ENCODE measurements at places on chromosomes 5 and 9. TPM values are rescaled to one million over a fixed set of nuclear protein-coding genes. Genes with fewer than 3 reads are reported as not detected.

DNA sequence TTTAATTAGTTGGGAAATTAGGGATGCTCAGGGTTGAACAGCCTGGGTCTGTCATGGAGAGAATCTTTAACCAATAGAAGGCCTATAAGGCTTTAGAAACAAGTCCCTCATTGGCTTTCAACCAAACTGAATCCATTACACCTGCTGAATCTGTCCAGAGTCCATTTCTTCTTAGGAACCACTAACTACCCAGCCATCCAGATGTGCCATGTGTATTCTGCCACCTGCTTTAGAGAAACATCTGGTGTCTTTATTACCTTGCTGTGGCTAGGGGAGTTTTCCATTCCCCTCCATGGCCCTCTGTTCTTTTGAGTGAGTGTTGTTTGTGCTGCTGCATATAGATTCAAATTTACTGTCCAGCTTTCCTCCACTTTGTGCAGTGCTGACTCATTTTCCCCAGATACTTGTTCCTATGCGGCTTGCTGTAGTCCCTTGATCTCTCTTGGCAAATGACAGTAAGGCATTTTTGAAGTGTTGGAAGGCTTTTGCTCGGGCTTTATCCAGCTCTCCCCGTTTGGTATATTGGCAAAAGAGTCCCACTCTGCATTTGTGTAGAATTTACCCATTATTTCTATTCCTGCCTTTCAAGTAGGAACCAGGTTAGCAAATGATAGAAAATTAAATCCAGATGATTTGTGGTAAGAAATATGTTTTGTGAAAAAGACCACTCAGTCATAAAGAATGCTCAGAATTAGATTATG is 54.6 kb downstream of the NLN start:
- peaks cover 2% of the 10 kb centered on the region for H3K4me1 ChIP-seq
- peaks cover 27% of the 10 kb centered on the region for H3K36me3 ChIP-seq
- no peaks in the 10 kb centered on the region for H3K27me3 ChIP-seq
- H3K27ac ChIP-seq: peak overlapping the region; percentile 49
- no peak overlapping the region for H3K4me3 ChIP-seq

DNA sequence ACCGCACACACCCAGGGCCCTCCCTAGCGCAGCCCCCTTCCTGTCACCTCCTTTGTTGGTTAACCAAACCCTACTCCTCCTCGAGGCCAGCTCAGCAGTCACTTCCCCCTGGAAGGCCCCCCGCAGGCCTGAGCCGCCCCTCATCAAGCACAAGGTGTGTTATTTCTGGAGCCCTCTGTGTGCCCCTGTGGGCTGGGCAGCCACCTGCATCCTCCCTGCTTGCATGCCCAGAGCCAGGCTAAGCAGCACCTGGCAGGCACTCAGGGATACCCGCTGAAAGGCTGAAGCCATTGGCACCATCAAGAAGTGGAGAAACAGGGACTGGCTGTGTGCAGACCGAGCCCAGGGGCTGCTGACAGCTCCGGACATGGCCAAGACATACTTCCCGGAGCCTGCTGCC is 121.8 kb downstream of the ZNF354C start:
- peaks cover under 1% of the 10 kb centered on the region for H3K27me3 ChIP-seq
- H3K4me1 ChIP-seq: no peaks in the 10 kb centered on the region
- no peaks in the 10 kb centered on the region for H3K36me3 ChIP-seq
- no peak overlapping the region for H3K27ac ChIP-seq

GRCh38 chr5:1652873-1653697 is 129.3 kb upstream of the LPCAT1 start:
- H3K4me1 ChIP-seq: no peaks in the 10 kb centered on the region
- H3K27me3 ChIP-seq: peaks cover 62% of the 10 kb centered on the region
- DNase-seq: no peak
- no peak overlapping the region for H3K4me3 ChIP-seq
- no peaks in the 10 kb centered on the region for H3K36me3 ChIP-seq

- no peak for DNase-seq
- no peak overlapping the region for H3K4me3 ChIP-seq
- no peak overlapping the region for H3K27ac ChIP-seq
These were observed 17.3 kb downstream of the SIL1 start for GRCh38 chr5:139180850-139181249.

- no peak overlapping the region for H3K4me3 ChIP-seq
- no peaks in the 10 kb centered on the region for H3K36me3 ChIP-seq
- no peak for DNase-seq
- no peaks in the 10 kb centered on the region for H3K27me3 ChIP-seq
These were observed 1619.0 kb upstream of the WWC1 start for GRCh38 chr5:166672431-166672830.

GRCh38 chr5:170513856-170514525 is 10.2 kb downstream of the KCNIP1 start:
- no peak overlapping the region for H3K4me3 ChIP-seq
- peaks cover 8% of the 10 kb centered on the region for H3K27me3 ChIP-seq
- DNase-seq: no peak
- H3K4me1 ChIP-seq: no peaks in the 10 kb centered on the region
- no peak overlapping the region for H3K27ac ChIP-seq

DNA sequence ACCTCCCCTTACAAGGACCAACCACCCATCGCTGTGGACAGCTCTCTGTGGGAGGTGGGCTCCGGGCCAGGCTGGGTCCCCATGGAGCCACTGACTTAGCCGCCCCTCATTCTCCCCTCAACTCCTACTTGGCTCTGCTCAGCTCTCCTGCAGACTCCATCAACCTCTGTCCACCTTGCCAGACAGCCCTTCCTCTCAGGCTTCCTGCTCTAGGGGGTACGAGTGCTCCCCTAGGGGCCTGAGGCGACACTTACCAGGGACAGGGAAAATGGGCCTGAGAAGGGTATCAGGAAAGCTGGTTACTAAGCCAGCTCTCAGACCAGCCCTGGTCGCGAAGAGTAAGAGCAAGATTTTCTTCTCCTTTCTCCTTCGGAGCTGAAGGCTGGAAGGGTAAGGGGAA is 43.9 kb downstream of the SHB start:
- DNase-seq: no peak
- H3K36me3 ChIP-seq: no peaks in the 10 kb centered on the region
- no peak overlapping the region for H3K4me3 ChIP-seq
- H3K27ac ChIP-seq: peak overlapping the region; percentile 20
- peaks cover 26% of the 10 kb centered on the region for H3K4me1 ChIP-seq
- H3K27me3 ChIP-seq: no peaks in the 10 kb centered on the region

GRCh38 chr5:87400305-87400899 is 12.3 kb downstream of the CCNH start:
- H3K4me1 ChIP-seq: peaks cover 3% of the 10 kb centered on the region
- H3K27me3 ChIP-seq: no peaks in the 10 kb centered on the region
- H3K4me3 ChIP-seq: no peak overlapping the region
- peaks cover 26% of the 10 kb centered on the region for H3K36me3 ChIP-seq
- no peak for DNase-seq

- H3K4me1 ChIP-seq: peaks cover 2% of the 10 kb centered on the region
- no peaks in the 10 kb centered on the region for H3K36me3 ChIP-seq
- no peak overlapping the region for H3K4me3 ChIP-seq
- H3K27me3 ChIP-seq: no peaks in the 10 kb centered on the region
- H3K27ac ChIP-seq: no peak overlapping the region
- DNase-seq: no peak
These were observed 192.6 kb downstream of the ESM1 start for GRCh38 chr5:54792611-54793404.

- H3K36me3 ChIP-seq: peaks cover 24% of the 10 kb centered on the region
- H3K27me3 ChIP-seq: no peaks in the 10 kb centered on the region
- DNase-seq: no peak
- H3K27ac ChIP-seq: no peak overlapping the region
- H3K4me1 ChIP-seq: peaks cover 26% of the 10 kb centered on the region
- no peak overlapping the region for H3K4me3 ChIP-seq
These were observed 135.2 kb downstream of the ARHGAP26 start for GRCh38 chr5:142905348-142905747.

DNA sequence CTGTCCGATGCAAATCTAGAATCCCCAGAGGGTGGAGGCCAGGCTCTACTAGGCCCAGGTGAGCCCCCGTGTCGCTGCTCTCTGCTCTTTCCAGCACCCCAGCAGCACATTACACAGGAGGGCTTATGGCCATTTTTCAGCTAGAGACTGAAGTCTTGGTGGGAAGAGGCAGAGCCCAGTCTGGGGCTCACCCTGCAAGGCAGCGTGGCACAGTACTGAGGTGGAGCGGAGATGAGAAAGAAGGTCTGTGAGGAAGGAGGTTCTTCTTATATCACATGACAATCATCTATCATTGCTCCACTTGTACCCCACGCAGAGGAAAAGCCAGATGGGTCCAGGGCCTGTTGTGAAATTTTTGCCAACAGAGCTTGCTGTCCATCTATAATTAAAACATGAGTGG is 10.0 kb upstream of the KIF12 start:
- no peak overlapping the region for H3K27ac ChIP-seq
- peaks cover 16% of the 10 kb centered on the region for H3K4me1 ChIP-seq
- H3K4me3 ChIP-seq: no peak overlapping the region
- no peak for DNase-seq
- peaks cover 18% of the 10 kb centered on the region for H3K27me3 ChIP-seq

GRCh38 chr5:14086261-14086660 is 56.9 kb upstream of the TRIO start:
- no peak overlapping the region for H3K4me3 ChIP-seq
- H3K4me1 ChIP-seq: no peaks in the 10 kb centered on the region
- H3K27me3 ChIP-seq: no peaks in the 10 kb centered on the region
- H3K27ac ChIP-seq: no peak overlapping the region
- no peak for DNase-seq

DNA sequence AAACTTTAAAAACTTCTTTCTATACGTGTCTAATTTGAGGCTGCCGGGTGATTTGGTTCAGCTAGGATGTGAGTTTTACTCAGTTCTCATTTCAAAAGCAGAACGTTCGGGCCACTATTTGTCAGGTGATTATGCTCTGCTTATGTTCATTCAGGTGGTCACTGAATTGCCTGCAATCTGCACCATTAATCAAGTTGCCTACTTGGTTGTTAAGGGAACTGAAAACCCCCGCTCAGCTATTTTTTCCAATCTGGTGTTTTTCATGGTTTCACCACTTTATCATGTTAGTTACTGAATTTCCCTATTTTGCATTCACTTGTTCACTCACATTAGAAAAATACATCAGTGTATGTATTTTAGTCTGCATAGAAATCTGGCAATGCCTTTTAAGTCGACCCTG is 523.0 kb downstream of the CSNK1G3 start:
- peak overlapping the region; percentile 65 for H3K27ac ChIP-seq
- H3K36me3 ChIP-seq: no peaks in the 10 kb centered on the region
- H3K4me3 ChIP-seq: no peak overlapping the region
- no peaks in the 10 kb centered on the region for H3K27me3 ChIP-seq
- DNase-seq: no peak

DNA sequence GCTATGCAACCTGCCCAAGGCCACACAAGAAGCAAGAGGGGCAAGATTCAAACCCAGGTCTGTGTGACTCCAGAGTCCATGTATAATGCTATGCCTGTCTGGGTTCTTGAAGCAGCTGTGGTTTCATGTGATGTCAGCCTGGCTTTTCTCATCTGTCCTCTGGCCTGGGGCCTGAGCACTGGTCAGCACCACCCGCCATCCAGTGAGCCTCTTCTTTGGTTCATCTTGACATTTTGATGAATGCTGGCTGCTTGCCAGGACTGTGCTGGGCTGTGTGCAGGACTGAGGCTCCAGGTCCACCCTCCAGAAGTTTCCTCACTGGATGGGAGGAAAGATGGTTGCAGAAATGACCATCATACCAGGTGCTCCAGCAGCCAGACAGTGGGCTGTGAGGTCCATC is 61.5 kb downstream of the TSTD2 start:
- peaks cover 10% of the 10 kb centered on the region for H3K36me3 ChIP-seq
- H3K4me3 ChIP-seq: no peak overlapping the region
- H3K27ac ChIP-seq: no peak overlapping the region
- DNase-seq: no peak
- no peaks in the 10 kb centered on the region for H3K27me3 ChIP-seq
- no peaks in the 10 kb centered on the region for H3K4me1 ChIP-seq

- no peak overlapping the region for H3K4me3 ChIP-seq
- no peaks in the 10 kb centered on the region for H3K27me3 ChIP-seq
- peaks cover 10% of the 10 kb centered on the region for H3K36me3 ChIP-seq
These were observed 13.0 kb downstream of the SNX24 start for GRCh38 chr5:122858451-122858850.

DNA sequence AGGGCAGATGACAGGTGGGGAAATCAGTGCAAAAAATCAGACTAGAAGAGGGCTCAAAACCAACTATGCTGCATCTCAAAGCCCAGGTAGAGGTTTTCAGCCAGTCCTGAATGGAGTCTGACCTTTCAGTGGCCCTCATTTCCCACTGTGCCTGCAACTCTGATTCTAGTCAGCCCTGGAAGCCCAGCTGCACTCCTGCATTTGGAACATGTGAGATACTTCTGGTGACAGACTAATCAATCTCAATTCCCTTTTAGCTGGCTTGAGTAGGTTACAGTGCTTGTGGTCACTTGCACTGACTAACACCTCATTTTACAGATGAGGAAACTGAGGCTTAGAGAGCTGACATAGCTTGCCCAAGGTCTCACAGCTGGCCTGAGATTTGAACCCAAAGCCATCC is 7.9 kb upstream of the ACSL6 start:
- peaks cover 57% of the 10 kb centered on the region for H3K27me3 ChIP-seq
- no peaks in the 10 kb centered on the region for H3K36me3 ChIP-seq
- DNase-seq: no peak
- H3K27ac ChIP-seq: no peak overlapping the region
- no peaks in the 10 kb centered on the region for H3K4me1 ChIP-seq

- H3K27me3 ChIP-seq: peaks cover 39% of the 10 kb centered on the region
- H3K27ac ChIP-seq: no peak overlapping the region
- peaks cover 8% of the 10 kb centered on the region for H3K4me1 ChIP-seq
- no peak overlapping the region for H3K4me3 ChIP-seq
- DNase-seq: no peak
These were observed 382.3 kb downstream of the ACTL7B start for GRCh38 chr9:108473209-108474112.

The CNTNAP3B gene
- total RNA-seq: 7.4 TPM

The FBP2 gene
- not detected for total RNA-seq

The ENHO gene
- 4.5 TPM for total RNA-seq

The DMAC1 gene
- total RNA-seq: 73.8 TPM

The LCN1 gene
- total RNA-seq: not detected
